ENCODE measurements at places on chromosomes 7 and 10.

GRCh38 chr7:12320241-12320986, 83.3 kb downstream of the VWDE start:
- DNase-seq = no peak

- DNase-seq = peak; percentile 59
Measured at GRCh38 chr10:69327463-69328379, 49.4 kb downstream of the HK1 start.

- no peak for DNase-seq
Measured at GRCh38 chr7:54326592-54327167, 215.5 kb upstream of the VSTM2A start.

DNA sequence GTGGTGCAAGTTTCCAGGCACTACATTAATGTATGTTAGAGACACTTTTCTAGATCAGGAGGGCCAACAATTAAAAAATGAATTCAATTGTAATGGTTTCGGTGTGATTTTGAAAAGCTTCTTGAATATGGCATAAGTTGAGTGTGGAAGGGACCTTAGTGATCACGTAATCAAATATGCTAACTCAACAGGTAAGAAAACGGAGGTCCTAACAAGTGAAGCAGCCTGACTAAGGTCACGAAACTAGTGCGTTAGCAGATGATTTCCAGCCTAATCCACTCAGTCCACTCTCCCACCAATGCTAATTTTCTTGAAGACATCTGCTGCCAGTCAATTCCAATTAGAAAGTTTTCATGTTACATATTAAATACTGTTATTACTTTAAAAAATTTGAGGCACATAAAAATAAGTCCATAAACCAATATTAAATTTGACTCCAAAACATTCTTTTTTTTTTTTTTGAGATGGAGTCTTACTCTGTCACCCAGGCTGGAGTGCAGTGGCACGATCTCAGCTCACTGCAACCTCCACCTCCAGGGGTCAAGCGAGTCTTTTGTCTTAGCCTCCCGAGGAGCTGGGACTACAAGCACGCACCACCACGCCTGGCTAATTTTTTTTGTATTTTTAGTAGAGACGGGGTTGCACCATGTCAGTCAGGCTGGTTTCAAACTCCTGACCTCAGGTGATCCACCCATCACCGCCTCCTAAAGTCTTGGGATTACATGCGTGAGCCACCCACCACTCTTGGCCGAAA, 2.3 kb upstream of the RSBN1L start:
- DNase-seq = no peak

DNA sequence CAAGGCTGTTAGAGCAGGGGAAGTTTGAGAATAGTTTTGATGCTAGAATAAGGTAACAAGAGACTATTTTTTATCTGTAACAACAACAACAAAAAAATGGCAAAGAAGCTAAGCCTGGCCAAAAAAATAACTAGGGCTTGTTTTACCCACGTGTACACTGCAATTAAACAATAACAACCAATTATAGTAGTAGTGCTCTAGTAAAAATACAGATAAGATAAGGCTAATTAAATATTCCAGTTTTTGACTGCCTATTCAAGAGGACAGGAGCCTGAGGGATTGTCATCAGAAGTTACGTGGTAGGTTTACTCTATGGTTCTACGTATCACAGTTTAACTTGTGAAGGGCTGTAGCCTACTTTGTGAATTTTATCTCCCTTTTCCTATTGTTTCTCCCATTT, 29.2 kb downstream of the PCGF5 start:
- no peak for DNase-seq

DNA sequence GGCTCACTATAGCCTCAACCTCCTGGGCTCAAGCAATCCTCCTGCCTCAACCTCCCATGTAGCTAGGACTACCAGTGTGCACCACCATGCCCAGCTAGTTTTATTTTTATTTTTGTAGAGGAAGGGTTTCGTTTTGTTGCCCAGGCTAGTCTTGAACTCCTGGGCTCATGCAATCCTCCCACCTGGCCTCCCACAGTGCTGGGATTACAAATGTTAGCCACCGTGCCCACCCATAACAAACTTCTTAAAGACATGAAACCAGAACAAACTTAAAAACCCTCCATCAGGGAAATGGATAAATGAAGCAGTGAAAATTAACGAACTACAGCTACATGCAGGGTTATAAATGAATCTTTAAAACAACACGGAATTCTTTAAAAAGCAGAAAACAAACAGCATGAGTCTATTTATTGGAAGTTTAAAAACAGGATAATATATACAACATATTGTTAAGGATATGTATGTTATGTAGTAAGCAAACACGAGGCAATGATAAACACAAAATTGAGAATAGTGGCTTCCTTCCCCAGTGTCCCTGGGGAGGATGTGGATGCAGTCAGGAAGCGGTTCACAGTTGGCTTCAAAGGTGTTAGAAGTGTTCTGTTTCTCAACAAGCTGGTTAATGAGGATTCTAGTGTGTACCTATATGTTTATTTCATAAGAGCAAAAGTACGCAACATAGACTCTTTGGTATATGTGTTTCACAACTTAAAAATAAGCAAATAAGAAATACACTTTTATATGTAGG, 128.2 kb upstream of the IMMP2L start:
- no peak for DNase-seq

GRCh38 chr10:32878646-32879045, 79.4 kb downstream of the ITGB1 start:
- no peak for DNase-seq

- no peak for DNase-seq
Measured at GRCh38 chr7:53609185-53609584, 573.8 kb downstream of the POM121L12 start.

DNA sequence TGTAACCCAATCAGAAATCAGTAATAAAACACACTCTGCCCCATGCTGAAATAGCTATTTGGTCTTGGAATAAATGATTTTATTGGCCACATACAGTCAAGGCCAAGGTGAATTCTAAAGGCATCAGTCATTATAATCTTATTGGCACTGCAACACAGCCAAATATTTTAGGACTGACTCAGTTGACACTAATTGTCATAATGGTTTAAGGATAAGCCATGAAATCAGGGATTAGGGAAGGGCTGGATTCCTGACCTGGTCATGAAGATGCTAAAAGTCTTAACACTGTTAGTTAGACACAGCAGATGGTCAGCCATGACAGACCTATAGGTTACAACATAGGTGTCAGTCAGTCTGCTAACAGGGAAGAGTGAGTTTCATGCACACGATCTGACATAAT, 330.3 kb upstream of the NPSR1 start:
- DNase-seq = no peak

DNA sequence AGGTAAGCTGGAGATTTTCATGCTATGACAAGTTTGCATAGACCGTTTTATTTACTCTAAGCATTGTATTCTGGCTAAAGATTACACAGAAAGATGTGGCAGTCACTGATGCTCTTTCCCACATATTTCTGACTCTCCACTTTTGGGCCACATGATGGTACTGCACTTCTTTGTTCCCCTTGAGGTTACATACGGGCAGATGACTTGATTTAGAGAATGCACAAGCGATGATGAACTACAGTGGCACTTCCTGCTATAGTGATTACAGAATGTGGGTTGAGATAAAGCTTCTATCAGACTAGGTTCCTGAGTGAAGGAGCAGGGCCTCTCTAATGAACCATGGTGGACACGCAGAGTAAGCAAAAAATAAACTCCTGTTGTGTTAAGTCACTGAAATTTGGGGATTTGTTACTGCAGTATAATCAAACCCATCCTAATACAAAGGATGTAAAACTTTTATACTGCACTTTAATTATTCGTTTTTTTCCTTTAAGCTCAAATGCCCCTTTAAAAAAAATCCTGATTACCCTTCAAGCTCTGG, 177.9 kb downstream of the TAX1BP1 start:
- no peak for DNase-seq

DNA sequence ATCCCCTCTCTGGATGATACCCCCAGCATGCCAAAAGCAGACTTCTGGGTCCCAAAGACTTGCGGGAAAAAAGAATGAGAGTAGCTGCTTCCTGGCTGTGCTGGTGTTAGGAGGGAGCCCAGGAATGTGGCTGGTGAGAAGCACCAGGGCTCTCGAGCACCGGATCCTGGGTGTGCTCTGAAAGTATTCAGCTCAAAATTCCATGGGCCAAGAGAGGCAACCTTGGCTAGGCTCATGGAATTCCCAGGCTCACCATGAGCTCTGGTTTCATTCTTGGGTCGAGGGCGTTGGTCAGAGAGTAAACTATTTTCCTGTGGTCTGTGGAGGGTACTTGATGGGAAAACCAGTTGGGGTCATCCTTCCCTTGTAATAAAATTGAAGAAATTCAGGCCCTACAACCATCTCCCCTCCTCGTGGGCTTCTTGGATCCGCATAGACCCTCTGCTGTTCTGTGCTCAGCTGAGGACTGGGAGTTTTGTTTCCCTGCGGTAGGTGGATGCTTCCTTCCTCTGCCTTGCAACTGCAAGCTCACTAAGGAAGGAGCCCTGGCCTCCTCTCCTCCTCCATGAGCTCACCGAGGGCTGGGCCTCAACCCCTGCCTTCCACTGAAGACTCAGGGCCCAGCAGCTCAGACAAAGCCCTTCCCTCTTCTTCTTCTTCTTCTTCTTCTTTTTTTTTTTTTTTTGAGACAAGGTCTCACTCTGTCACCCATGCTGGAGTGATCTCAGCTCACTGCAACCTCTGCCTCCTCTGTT, 34.5 kb upstream of the AQP1 start:
- DNase-seq = no peak

DNA sequence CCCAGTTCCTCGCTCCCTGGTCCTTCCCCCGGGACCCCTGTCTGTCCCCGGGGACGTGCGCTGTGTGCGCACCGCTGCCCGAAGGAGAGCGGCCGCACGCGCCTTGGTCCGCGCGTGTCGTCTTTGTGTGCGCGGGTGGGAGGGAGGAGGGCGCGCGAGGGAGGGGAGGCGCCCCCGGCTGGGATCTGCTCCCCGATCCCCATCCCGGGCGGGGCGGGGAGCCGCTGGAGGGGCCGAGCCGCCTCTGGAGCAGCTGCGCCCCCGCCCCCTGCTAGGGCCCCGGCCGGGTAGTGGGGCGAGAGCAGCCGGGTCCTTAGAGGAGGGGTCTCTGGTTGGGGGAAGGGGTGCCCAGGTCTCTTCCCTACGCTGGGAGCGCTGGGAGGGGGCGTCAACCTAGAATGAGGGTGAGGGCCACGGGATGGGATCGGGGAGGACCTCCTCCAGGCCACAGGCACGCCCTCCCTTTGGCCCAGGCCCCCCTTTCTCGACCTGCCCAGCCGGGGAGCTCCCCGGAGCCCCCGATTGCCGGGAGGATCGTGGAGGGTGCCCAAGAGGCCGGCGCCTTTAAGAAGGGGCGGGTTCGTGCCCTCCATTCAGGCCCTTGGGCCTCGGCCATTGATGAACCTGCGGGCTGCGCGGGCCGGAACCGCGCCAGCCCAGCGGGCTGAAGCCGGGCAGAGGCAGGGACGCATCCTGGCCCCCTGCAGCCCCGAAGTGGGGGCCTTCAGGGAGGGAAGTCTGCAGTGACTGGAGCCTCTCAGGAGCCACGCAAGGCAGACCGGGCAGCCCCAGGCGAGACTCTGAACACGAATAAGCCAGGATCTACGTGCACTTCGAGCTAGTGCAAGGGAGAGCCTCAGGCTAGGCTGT, 678 bp downstream of the SH2B2 start:
- DNase-seq = no peak

- DNase-seq = no peak
Measured at GRCh38 chr10:2985729-2986232, 81.6 kb upstream of the PFKP start.
